Bronchial epithelial cell (primary cell): ENCODE measurements at places on chromosomes 4 and X. TPM values are rescaled to one million over a fixed set of nuclear protein-coding genes. Genes with fewer than 3 reads are reported as not detected.

AMER1 gene
- total RNA-seq, result 1.5 and 1.6 TPM in 2 replicates

DNA sequence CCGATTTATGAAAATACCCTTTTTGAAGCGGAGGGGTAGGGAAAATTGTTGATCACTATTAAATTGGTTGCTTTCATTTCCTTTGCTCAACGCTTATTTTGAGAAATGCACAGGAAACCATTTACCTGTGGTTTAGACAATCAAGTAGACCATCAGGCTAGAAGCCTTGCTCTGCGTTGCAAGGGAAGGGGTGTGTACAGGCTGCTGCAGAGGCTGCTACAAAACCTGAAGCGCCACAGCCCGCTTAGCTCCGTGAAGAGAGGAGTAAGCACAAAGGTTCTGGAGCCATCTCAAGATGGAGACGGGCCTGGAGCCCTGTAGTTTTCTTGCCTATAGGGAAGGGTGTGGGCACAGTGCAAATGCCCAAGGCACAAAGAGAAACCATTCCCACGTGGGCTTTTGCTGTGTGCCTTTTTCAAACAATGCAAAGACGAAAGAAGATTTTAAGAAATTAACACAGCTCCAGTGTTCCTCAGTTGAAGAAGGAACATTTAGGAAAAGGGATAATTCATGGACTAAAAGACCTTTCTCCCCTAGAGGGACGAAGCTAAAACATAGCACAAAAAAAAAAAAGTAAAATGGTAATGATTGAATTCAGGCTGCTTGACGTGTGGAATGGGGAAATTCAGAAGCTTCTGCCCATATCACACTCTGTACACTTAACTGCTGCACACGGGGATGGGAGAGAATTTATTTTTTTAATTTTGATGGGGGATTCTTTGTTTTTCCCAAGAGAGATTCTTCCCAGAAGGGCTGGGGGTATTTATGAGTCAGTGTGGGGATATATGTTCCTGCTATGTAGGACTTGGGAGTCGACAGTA is 3.5 kb downstream of the TMSB4X start:
- DNase-seq, result peak; percentile 77

PABPC1L2A gene
- not detected in 2 replicates for total RNA-seq

TRAM1L1 gene
- total RNA-seq, result 0.26 and 0.51 TPM in 2 replicates

- DNase-seq, result no peak
Observed at GRCh38 chrX:65841263-65841662, 173.8 kb downstream of the MSN start.

DNA sequence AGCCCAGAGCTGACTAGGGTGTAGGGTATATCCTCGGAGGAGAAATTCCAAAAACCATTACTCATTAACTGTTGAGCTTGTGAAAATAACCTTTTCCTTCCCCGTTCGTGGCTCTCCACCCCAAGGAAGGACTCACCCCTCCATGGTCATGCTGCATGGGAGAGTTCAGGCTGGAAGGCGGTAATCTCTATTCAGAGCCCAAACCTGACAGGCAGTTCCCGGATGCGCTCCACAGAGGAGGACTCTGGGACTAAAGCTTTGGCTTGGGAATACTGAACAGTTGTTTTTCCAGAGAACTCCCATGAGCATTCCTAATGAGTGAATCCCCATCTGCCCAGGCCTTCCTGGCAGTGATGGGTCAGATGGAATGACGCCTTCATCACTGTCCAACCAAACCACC is 125.4 kb downstream of the BCOR start:
- no peak for DNase-seq
